T follicular helper cell (primary cell): ENCODE measurements at places on chromosomes 13 and 19.

DNA sequence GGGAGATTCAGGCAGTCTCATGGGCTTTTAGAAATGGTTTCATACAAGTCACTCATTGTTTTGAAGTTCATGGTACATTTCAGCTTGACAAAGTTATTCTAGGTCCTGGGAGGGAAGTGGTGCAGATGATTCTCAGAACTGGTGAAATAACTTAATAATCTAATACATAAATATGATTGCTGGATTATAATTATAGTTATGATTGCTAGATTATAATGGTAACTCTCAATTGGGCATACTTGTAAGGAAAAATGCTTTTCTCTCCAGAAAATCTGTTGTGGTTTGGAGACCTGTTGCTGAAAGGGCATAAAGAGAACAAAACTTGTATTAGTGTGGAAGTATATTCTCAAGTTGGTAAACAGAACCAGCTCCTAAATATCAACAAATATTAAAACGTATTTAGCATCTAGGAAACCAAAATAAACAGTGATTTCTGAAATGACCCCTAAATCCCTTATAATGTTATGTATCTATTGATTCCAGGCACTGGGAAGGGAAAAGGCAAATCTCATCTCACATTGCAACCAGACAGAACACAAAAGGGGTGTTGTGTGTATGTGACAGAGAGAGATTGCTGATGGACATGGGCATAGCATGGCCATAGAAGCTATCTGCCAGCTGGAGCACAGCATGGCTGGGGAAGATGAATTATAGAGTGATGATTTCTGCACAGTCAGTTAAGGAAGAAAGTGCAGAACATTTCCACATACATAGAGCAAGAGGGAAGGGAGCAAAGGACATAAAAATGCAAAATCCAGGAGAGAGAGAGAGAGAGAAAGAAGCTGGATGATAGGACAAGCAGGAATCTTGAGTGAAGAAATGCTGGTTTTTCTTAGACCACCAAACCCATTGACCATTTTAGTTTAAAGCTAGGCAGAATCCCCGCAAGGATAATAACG lies 87.1 kb upstream of the FRY start:
- DNase-seq, result no peak

GRCh38 chr19:29417048-29417447 lies 108.7 kb upstream of the VSTM2B start:
- no peak for DNase-seq

DNA sequence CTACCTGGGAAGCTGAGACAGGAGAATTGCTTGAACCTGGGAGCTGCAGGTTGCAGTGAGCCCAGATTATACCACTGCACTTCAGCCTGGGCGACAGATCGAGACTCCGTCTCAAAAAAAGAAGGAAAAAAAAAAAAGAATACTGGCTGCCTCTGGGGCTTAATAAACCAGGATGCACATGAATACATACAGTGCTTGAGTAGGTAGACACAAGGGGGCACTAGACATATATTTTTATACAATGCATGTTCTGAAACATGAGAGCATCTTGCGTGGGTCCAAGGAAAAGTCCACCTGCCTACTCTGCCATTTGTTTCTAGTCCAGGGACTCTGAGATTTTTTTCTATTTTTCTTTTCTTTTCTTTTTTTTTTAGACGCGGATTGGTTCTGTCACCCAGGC lies 31.2 kb downstream of the KEAP1 start:
- DNase-seq, result no peak

GRCh38 chr19:55552620-55553019 lies 7.3 kb upstream of the SBK3 start:
- no peak for DNase-seq

GRCh38 chr13:72473321-72473720 lies 254.1 kb downstream of the MZT1 start:
- no peak for DNase-seq

GRCh38 chr13:99305158-99305557 lies 2.0 kb downstream of the GPR183 start:
- no peak for DNase-seq

GRCh38 chr13:99064624-99065234 lies 86.9 kb upstream of the DOCK9 start:
- no peak for DNase-seq

DNA sequence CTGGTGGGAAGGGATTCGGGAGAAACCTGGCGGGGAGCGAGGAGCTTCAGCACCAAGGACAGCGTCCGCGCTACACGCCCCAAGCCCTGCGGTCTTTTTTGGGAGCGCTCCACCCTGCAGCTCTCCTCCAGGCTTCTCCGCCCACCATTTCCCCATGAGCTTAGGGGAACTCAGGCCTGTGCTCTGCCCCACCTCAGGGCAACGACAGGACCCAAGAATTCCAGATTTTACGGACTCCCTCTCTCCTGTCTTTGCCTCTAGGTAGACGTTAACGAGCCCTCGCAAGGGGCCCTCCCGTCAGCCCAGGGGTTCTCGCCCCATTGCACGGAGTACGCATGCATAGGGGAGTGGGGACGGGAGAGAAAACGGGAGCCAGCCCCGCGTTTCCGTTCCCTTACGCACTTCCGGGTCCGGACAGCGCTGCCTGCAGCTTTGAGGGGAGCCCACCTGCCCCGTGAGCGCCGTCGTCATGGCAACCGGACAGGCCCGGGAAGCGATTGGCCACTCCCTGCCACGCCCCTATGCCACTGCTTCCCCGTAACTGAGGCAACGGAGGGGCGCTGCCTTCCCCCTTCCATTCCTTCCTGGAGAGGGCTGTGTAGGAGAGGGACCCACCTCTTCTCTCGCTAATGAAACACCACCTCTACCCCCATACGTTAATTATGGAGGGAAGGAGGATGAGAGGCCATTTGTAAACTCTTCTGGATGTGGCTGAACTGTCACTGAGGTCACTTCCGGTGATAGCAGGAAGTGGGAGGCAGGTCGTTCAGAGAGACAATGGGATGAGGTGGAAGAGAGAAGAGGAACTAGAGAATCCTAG lies 20.8 kb downstream of the NOVA2 start:
- peak; percentile 13 for DNase-seq
